ENCODE measurements at places on chromosomes 2 and 18. TPM values are rescaled to one million over a fixed set of nuclear protein-coding genes. Genes with fewer than 3 reads are reported as not detected.

The MCFD2 gene
- total RNA-seq: 40.0 TPM

The DSG3 gene
- total RNA-seq: not detected

The VAMP8 gene
- total RNA-seq: 95.4 TPM

DNA sequence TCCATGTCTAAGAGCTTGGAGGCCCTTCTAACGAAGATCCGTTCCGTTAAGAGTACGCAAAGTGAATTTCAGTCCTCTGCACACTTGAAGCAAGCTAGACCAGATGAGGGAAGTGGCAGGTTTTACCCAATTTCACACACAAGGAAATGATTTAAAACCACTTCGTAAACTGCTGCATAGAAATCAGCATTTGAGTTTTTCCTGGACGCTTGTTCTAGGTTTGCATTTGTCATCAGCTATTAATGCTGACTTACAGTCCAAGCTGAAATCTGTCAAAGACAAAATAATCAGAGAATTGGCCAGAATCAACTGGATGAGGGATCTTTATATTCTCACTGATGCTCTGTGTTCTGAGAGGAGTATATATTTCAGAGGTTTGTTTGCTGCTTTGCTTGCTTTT is 117.6 kb upstream of the RASGRP3 start:
- H3K4me3 ChIP-seq: no peak overlapping the region
- no peak for DNase-seq
- H3K27me3 ChIP-seq: no peaks in the 10 kb centered on the region
- no peaks in the 10 kb centered on the region for H3K36me3 ChIP-seq

DNA sequence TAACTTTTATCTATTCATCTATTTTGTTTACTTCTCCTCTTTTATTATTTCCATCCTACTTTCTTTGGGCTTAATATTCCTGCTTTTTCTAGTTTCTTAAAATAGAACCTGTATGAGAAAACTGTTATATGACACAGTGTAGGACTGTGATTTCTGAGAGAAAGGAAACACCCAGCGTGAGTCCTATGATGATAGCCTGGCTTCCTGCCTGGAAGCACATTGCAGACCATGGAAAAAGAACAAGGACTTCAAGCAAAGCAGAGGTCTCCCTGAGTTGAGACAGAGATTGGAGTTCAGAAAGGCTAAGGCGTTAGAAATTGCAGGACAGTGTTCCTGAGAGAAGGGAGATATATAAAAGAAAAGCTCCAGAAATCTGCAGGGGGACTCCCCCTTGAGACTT is 7.8 kb downstream of the RBM44 start:
- DNase-seq: no peak
- H3K27ac ChIP-seq: no peak overlapping the region
- no peaks in the 10 kb centered on the region for H3K36me3 ChIP-seq
- no peak overlapping the region for H3K4me3 ChIP-seq
- peaks cover 5% of the 10 kb centered on the region for H3K27me3 ChIP-seq

DNA sequence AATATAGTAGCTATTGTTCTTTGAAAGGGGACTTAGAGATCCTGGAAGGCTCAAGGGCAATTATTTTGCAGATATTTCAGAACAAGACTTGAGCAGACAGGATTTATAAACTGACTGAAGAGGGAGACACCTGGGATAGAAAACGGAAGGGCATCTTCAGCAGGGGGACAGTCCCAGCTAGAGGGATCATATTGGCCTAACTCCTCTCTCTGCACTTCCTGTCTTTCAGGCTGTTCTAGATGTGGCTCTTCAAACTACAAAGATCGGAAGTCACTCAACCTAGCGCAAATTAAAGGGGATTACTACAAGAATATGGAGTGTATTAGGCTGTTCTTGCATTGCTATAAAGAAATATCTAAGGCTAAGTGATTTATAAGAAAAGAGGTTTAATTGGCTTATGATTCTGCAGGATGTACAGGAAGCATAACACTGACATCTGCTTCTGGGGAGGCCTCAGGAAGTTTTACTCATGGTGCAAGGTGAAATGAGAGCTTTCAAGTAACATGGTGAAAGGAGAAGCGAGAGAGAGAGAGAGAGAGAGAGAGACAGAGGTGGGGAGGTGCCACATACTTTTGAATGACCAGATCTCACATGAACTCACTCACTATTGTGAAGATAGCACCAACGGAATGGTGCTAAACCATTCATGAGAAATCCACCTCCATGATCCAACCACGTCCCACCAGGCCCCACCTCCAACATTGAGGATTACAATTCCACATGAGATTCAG is 5.3 kb upstream of the CTIF start:
- peaks cover 4% of the 10 kb centered on the region for H3K4me1 ChIP-seq
- DNase-seq: no peak
- H3K27ac ChIP-seq: no peak overlapping the region

GRCh38 chr2:56015711-56016115 is 92.1 kb upstream of the EFEMP1 start:
- no peaks in the 10 kb centered on the region for H3K36me3 ChIP-seq
- H3K4me3 ChIP-seq: no peak overlapping the region
- DNase-seq: no peak

- H3K4me3 ChIP-seq: no peak overlapping the region
- no peaks in the 10 kb centered on the region for H3K27me3 ChIP-seq
Observed at GRCh38 chr2:67289921-67290371, 107.2 kb upstream of the ETAA1 start.

Measured in CD8-positive, alpha-beta memory T cell (primary cell).